NCI-H2107 (cell line): ENCODE measurements at places on chromosomes 5 and 9.

- no peak for DNase-seq
Observed at GRCh38 chr5:128052780-128053179, 30.8 kb upstream of the SLC12A2 start.

DNA sequence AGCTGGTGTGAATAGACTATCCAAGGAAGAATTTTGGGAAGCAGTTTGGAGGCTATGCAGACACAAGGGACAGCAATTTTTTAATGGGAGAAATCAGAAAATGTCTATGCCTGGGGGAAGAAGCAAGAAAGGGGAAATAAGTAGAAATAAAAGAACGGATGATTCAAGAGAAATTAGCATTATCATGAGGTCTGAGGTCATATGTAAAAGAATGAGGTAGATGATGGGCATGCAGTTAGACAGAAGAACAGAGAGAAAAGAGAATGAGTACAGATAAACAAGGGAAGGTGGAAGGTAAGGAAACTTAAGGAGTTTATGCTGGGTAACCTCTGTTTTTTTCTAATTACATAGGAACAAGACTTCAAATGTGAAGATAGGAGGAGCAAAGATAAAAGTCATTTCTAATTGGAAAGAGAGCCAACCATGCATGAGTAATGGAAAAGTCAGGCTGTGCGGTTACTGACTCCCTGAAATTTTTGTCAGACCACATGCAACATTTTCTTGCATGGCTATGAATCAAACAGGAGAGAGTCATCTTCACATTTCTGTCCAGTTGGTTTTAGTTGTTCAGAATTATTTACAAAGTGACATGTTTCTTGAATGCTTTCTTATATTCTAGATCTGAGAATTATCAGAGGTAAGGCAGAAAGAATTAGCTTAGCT, 101.0 kb upstream of the PIK3R1 start:
- DNase-seq: no peak

GRCh38 chr9:35108946-35109575, 6.1 kb upstream of the STOML2 start:
- DNase-seq: no peak

DNA sequence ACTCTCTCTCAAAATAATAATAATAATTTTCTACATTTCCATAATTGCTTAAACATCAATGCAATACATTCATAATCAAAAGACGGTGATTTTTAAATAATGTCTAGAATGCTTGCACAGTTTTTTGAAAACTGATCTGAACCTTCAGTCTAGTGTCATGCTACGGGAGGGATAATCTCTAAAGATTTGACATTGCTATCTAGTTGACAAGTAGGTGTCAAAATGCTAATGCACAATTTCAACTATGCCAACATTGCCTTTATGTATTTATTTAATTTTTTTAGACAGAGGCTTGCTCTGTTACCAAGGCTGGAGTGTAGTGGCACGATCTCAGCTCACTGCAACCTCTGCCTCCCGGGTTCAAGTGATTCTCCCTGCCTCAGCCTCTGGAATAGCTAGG, 16.0 kb upstream of the PCAT7 start:
- no peak for DNase-seq

DNA sequence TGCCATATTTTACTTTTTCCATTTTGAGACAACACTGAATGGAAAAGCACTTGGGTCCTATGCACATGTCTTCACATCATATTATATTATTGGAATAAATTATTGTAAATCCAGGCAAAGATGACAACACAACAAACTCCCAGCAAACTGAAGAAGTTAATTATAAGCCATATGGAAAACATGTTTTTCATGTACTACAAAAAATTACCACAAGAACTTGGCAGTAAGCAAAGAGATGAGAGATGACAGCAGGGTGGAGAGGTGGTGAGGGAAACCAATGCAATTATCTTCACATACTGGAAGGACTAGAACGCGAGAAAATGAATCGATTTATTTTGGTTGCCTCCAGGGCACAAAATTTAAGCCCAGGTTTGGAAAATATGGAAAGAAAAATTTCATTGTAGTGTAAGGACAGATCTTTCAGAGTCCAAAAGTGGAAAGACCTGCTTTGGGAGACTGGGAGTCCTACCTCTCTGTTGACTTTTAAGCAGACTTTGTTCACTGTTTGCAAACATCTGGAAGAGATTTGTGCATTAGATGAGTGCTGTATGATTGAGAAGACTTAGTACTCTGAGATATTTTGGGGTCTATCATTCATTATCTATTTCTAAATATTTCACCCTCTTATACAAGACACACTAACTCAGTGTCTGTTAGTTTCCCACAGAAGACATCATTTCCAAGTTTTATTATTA, 138.0 kb downstream of the TMEM232 start:
- DNase-seq: no peak

DNA sequence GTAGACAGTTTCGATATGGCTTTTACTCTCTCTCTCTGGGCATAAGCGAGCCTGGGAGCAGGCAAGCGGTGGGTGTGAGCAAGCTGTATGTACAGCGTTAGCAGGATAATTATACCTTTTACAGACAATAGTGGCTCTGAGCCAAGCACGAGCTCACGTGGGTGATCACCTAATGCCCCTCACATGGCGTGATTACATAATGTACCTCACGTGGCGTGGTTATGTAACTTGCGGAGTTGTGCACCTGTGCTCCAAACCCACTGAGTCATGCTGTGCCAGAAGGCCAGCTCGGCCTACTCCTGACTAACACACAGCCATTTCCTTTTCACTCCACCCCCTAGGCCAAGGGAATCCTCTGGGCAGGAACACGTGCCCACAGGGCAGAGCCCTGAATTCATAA, 797.2 kb downstream of the EFNA5 start:
- DNase-seq: peak; percentile 78

- no peak for DNase-seq
Observed at GRCh38 chr5:133274597-133274935, 222.8 kb downstream of the HSPA4 start.

DNA sequence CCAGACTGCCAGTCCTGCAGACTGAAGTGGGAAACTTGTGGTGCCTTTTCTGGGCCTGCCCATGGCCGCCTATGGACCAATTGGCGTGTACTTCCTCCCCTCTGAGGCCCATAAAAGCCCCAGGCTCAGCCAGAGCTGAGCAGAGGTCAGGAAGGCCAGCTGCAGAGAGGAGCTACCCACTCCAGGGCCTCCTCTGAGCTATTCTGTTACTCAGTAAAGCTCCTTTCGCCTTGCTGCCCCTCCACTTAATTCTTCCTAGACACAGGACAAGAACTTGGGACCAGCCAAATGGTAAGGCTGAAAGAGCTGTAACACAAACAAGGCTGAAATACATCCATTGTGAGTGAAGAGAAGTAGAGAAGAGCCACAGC, 106.4 kb downstream of the C9orf50 start:
- no peak for DNase-seq

GRCh38 chr9:98191671-98192502, 550 bp downstream of the CORO2A start:
- DNase-seq: no peak

DNA sequence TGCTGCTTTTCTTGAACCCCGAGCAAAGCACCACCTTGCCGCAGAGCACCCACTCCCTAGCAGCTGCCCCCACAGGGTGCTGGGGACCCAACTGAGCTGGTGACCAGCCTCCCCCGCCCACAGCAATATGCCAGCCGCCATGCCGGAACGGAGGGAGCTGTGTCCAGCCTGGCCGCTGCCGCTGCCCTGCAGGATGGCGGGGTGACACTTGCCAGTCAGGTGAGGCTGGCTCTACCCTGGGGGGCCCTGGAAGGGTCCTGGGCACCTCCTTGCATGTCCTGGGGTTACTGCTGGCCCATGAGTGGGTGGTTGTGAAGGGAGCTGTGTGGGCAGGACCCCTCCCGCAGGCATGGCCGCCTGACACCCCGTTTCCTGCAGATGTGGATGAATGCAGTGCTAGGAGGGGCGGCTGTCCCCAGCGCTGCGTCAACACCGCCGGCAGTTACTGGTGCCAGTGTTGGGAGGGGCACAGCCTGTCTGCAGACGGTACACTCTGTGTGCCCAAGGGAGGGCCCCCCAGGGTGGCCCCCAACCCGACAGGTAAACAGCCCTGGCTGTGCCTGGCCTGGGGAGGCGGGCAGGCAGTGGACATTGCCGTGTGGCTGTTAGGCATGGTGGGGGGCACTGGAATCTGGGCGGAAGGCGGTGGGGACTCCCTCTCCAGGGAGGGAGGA, 7.2 kb downstream of the EGFL7 start:
- DNase-seq: no peak

- DNase-seq: no peak
Observed at GRCh38 chr9:98783518-98784226, 12.7 kb downstream of the ANKS6 start.

DNA sequence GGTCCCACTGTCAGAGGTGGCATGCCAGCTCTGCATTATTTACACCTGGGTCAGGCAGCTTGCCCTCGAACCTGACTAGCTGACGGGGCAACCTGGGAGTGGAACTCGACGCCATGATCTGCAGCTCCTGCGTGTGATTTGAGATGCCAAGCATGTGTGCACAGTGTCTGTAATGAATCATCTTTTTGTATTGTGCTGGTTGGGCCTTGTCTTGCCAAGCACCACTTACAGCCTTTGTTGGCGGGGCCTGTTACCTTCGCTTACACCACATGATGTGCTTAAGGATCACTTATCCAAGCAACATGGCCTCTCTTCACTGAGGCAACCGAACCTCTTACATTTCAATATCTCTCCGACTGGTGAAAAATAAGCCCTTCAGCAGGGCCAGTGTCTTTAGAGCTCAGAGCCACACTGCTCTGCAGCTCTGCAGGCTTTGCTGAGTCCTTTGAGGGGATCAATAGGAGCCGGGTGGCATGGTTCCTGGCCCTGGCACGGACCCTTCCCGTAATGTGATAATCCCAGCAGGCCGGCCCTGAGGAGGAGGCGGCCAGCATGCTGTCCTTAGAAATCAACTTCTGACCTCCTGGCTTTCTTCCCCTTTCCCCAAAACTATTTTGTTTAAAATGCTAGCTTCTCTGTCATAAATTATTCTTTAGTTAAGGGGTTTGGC, 297.7 kb upstream of the CD180 start:
- DNase-seq: peak; percentile 36

DNA sequence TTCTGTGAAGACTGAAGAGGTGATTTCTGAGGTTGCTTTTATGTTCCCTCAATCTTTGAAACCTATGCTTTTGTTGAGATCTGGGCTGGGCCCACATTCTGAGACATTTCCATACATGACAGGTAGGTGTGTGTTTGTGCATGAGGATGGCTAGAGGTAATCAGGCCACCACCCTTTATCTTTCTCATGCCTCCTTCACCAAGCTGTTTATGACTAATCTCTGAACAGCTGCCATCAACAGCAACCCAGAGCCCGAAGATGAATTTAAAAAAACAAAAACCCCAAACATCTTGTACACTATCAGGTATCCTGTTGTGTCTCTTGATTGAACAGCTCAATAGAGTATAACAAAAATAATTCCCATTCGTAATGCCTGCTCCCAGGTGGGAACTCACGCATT, 12.6 kb upstream of the C5orf46 start:
- no peak for DNase-seq

DNA sequence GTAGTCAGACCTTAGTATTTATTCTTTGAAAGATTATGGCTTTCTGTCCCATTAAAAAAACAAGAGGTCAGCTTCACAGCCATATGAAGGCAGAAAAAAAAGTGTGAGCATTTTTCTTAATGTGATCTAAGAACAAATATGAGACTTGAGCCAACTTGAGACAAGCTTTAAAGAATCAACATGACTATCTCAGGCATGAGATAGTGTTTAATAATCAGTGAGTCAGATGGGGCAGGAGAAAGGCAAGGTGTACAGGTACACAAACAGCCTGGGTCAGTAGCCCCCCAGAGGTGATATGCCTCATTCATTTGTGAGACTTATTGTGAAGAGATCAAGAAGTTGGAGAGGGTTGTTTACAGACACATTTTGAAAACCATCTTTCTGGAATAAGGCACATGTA, 83.6 kb downstream of the GDNF start:
- DNase-seq: no peak
